ENCODE measurements at places on chromosomes 16 and 17.
A peak's percentile ranks its signal among the peaks of the same experiment; 100 is the strongest.

- DNase-seq, result no peak
These were observed 2.4 kb downstream of the PGAP6 start for GRCh38 chr16:379183-379960.

DNA sequence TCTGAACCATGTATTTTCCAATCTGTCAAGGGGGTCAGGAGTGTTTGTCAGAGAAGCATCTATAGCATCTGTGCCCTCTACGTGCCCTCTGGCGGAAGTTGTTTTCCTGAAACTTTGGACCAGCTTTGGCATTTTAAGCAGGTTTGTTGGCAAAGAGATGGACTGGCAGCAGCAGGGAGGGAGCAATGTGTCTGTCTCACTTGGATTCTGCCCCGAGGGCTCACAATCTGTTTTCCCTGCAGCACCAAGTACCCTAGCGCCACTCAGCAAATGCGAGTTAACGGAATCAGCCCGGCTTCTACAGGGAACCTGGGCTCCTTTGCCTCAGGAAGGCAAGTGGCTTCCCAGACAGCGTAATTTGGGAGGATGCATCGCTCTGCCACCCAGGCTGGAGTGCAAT, 17.4 kb downstream of the DUSP14 start:
- DNase-seq, result no peak

- DNase-seq, result peak; percentile 18
These were observed 16.2 kb upstream of the CD300E start for GRCh38 chr17:74639704-74640151.

DNA sequence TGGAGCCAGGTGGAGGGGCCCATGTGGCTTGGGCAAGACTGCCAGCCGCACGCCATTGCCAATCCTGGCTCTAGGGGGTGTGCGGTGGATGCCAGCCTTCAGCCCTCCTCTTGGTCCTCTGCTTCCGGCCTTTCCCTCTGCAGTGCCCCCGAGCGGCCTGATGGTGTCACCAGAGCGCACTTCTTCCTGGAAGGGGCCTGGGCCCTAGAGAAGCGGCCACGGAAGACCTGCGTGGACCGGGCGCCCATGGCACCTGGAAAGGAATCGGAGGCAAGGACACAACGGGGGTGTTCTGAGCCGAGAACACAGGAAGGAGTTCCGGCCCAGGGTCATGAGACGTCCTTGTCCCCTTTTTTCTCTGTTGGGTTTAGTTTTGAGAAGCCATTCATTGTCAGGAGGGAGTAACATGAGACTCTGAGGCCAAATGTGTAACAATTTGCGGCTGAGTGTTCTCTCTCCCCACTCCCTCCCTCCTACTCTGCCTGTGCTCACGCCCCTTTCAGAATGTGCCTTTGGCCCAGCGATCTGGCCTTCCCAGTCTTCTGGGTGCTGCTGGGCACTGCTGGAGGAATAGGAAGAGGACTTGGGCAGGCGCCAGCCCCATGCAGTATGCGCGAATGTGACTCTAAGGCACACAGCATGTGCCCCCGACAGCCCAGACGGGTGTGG, 92.8 kb downstream of the IRX3 start:
- peak; percentile 62 for DNase-seq

GRCh38 chr16:20310421-20311395, 16.6 kb downstream of the GP2 start:
- no peak for DNase-seq

All from activated CD4-positive, alpha-beta memory T cell treated with anti-CD3 and anti-CD28 coated beads for 36 hours (primary cell).